Karpas-422 (cell line): ENCODE measurements at places on chromosomes 2 and 18.
A peak's percentile ranks its signal among the peaks of the same experiment; 100 is the strongest.

- DNase-seq = no peak
These were observed 82.4 kb upstream of the TGIF1 start for GRCh38 chr18:3367491-3368091.

GRCh38 chr2:219118504-219118903 lies 42.1 kb downstream of the NHEJ1 start:
- no peak for DNase-seq

- no peak for DNase-seq
These were observed 6.6 kb downstream of the GKN2 start for GRCh38 chr2:68946117-68946516.

GRCh38 chr18:43236921-43237320 lies 40.4 kb downstream of the SYT4 start:
- DNase-seq = no peak

DNA sequence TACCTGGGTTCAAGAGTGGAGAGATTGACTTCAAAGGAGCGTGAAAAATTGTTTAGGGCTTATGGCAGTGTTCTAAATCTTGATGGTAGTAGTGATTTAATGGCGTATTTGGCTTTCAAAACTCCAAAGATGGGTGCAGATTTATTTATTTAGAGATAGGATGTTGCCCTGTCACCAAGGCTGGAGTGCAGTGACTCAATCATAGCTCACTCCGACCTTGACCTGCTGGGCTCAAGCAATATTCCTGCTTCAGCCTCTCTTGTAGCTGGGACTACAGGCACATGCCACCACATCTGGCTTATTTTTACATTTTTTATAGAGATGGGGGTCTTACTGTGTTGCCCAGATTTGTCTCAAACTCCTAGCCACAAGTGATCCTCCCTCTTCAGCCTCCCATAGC lies 52.5 kb downstream of the FAM117B start:
- DNase-seq = no peak

DNA sequence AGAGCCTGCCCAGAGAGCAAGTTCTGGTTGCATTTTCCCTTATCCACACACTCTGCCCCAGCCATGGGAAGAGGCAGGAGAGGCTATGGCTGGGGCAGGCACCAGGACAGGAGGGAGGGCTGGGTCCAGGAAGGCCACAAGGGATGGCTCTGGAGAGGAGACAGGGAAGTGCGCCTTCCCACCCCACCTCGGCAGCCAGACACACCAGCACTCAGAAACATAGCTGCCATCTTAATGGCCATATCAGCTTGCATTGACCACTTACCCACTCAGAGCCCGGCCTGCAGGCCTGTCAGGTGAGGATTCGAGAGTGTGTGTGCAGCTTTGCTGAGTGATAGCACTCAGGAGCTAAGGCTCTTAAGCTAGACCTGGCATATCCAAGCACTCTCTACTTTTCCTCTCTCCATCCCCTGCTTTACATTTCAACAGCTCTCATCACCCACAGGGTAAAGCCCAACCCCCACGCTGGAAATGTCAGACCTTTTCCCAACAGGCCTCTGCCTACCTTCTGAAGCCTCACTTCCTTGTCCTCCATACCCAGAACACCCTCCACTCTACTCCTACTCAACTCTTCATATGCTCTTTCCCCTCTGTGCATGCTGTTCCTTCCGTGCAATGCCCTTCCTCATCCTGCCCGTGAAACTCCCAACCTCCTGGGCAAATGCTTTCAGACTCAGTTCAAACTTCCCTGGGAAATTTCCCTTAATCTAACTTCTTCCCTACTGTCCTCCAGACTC lies 147.9 kb downstream of the TNS1 start:
- no peak for DNase-seq

- DNase-seq = no peak
These were observed 465.1 kb upstream of the HNRNPA3 start for GRCh38 chr2:176747506-176747905.

DNA sequence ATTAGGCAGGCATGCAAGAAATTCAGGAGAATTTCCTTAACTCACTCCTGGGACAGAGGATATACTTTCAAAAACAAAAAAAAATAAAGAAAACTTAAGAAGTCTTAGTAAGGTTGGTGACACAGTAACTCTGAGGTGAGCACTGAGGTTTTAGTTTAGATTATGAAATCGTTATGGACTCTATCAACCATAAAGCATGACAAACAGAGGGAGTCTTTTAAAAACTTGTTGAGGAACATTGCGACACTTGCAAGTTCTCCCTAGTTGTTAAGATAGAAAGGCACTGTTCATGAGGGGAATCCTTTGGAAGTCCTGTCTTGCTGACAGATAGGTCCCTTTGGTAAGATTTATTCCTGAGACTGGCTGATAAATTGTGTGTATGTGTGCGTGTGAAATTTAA lies 194.3 kb upstream of the ERBB4 start:
- no peak for DNase-seq

DNA sequence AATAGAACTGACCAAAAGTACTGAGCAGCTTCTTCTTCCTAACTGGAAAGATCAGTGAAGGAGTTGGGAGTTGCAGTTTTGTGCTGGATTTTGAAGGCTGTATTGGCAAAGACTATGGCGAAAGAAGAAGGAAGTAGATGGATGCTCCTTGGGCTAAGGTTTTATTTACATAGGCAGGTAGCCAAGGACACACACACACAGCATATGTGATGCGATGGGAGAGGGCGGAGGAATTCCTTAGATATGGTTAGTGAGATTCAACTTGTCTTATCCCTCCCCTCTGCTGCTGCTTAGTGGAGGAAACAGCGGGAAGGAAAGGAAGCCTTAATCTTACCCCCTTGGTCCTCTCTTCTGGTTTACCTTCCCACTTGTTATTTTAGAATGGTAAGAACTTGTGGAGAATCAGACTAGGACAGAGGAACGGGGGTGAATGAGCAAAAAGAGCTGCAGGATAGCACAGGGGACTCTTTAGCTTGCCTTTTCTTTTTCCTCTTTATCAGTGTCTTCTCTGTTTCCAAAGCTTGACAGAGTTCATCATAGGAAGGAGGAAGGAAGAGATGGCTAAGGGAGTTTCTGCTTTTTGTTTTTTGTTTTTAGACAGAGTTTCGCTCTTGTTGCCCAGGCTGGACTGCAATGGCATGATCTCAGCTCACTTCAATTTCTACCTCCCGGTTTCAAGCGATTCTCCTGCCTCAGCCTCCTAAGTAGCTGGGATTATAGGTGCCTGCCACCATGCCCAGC lies 87.9 kb downstream of the OSBPL6 start:
- DNase-seq = no peak

DNA sequence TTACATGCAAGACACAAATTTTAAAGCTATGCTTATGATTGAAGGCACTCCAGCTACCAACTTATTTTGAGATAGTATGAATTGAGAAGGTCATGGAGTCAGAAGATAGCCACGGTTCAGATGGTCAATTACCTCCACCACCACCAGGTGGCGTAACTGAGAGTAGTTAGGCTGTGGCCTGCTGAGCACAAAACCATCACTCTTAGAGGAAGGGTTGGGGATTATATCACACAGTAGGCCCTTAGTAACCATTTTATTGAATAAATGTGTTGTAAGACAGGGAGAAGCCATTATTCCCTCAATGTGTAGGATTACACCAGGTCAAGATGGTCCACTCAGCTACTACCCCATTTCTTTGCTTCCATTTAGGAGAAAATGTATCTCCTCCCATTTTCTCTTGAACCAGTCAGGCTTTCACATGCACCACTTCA lies 18.8 kb downstream of the KLHL41 start:
- DNase-seq = peak; percentile 92

- no peak for DNase-seq
These were observed 6.7 kb downstream of the SCYGR3 start for GRCh38 chr2:227607941-227608340.

DNA sequence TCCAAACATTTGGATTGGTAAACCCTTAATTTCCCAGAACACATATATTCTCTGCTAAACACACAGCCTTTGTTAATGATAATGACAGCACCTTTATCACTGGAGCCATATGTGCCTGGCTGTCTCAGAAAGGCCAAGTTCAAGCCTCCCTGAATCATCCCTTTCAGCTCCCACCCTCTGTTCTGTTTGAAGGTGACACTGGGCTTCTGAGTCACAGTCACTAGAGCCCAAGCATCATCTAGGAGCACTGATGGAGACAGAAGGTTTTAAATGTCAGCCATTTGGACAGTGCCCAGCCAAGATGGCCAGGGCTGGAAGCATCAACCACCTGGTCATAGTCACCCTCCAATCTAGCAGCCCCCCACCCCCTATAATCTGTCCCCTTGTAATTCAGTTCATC lies 80.6 kb downstream of the NRP2 start:
- DNase-seq = no peak

- DNase-seq = no peak
These were observed 116.2 kb downstream of the GATA6 start for GRCh38 chr18:22285361-22286140.

DNA sequence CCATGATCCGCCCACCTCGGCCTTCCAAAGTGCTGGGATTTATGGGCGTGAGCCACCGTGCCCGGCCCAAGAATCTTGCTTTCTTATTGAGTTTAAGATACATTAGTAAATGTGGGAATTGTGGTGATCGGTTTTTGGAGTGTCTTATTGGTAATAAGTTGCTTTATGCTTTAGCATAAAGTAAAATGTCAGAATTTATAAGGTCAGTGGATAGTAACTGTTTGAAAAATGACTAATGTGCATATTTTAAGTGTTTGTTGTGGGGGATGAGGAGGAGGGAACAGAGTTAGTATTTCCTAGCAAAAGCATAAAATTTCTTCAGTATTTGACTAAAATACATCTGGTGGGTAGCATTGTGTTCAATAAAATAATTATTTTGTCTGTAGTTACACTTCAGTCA lies 77.4 kb downstream of the SLC39A10 start:
- DNase-seq = no peak

- no peak for DNase-seq
These were observed 169.8 kb upstream of the ERBB4 start for GRCh38 chr2:212708355-212708754.

DNA sequence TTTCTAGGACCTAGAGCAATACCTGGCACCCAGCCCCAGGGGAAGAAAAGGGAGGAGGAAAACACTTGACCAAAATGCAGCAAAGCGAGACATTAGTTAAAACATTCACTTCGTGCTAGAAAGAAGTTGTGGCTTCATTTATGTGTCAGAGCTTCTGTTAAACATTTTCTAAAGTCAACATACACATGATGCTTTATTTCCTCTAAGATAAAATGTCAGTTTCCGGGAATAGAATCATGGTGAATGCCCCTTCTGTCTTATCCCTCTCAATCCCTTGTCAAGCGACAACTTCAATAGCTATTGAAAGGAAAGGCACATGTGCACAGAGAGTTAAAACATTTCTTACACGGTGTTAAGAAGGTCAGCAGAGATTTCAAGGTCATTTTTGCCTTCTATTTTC lies 404.6 kb upstream of the CWC22 start:
- no peak for DNase-seq

DNA sequence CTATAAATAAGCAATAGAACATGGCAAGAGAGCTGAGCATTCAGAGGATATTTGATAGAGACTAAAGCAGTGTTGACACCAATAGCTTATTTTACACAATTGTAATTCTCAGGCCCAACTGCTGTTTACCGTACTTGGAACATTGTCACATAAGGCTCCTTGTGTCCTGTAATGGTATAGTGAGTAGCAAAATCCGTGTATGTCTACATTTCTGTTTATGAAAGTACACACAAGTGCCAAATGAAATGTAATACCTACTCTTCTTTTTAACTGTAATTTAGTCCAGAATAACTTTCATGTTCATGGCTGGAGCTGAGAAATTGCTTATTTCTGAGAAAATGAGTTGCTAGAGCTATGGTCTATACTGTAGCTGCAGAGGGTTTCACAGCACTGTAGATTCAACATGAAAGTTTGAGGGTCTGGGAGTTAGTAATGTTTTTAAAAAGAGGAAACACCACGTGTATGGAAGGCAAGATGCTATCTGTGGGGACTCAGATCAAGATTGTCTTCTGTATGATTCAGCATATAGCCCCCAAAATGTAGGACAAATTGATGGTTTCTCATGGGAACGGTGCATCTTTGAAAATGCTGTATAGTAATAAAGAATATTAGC lies 110.2 kb upstream of the NOSTRIN start:
- no peak for DNase-seq

GRCh38 chr2:57373530-57373929 lies 673.1 kb upstream of the VRK2 start:
- DNase-seq = no peak

GRCh38 chr2:240872317-240873097 lies 3.9 kb downstream of the AGXT start:
- DNase-seq = no peak

- DNase-seq = no peak
These were observed 39.3 kb upstream of the ELAC1 start for GRCh38 chr18:50928551-50928950.

- DNase-seq = no peak
These were observed 148.3 kb downstream of the MEIS1 start for GRCh38 chr2:66582987-66583880.

GRCh38 chr2:161438598-161438997 lies 22.5 kb downstream of the TBR1 start:
- no peak for DNase-seq

- no peak for DNase-seq
These were observed 583.5 kb downstream of the XIRP2 start for GRCh38 chr2:167471734-167472133.

DNA sequence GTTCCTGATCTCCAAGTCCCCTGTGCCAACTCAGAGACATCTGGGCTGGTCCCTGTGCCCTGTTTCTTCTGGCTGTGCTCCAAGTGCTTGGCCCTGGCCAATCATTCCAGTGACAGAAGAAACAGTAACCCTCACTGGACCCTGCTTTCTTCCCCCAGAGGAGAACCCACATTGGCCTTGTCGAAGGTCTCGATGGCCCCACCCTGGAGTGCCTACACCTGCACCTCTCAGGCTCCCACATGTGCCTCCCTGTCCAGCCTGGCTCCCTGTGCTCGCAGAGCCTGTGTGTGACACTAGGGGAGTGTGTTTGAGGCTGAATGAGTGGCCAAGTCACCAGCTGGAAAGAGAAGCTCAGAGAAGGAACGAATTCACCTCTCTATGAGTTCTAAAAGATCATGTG lies 5.9 kb upstream of the MAL start:
- DNase-seq = no peak

GRCh38 chr2:198054299-198054698 lies 249.9 kb downstream of the PLCL1 start:
- peak; percentile 62 for DNase-seq

DNA sequence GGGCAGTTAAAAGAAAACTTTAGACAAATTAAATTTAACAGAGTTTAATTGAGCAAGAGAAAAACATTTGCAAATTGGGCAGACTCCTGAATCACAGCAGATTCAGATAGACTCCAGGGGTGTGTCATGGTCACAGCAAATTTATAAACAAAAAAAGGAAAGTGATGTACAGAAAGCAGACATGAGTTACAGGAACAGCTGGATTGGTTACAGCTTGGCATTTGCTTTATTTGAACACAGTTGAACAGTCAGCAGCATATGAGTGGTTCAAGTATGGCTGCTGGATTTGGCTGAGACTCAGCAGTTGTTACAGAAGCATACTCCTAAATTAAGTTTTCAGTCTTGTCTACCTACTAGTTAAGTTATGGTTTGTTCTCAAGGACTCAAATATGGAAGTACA lies 82.3 kb upstream of the NYAP2 start:
- DNase-seq = no peak

GRCh38 chr18:7617738-7618422 lies 50.8 kb downstream of the PTPRM start:
- no peak for DNase-seq
